Stimulated activated CD8-positive, alpha-beta memory T cell treated with anti-CD3 and anti-CD28 coated beads, Interleukin-15, amount 100 ng/mL, for 24 hours (primary cell): ENCODE measurements at places on chromosomes 4 and X.

DNA sequence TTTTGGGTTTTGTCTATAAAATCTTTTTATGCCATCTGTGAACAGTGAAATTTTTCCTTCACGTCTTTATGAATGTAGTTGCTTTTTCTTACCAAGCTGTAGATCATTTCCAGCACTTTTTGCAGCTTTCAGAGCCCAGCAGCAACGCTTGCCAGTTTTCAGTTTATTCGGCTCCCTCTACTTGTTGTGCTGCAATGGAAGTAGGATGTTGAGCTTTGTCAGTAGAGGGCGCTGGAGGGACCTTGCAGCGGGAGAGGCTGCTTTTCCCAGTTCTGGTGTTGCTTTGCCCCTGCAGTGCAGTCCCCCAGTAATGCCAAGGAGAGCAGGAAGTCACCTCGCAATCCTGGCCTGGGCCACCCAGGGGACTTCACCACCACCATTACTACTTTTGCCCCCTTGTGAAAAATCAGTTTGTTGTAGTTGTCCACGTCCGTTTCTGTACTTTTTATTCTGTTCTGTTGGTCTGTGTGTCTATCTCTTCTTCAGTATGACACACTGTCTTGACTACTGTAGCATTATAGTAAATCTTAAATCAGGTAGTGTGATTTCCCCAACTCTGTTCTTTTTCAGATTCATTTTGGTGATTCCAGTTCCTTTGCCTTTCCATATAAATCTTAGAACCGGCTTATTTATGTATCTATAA is 21.8 kb downstream of the CMC4 start:
- DNase-seq = no peak

DNA sequence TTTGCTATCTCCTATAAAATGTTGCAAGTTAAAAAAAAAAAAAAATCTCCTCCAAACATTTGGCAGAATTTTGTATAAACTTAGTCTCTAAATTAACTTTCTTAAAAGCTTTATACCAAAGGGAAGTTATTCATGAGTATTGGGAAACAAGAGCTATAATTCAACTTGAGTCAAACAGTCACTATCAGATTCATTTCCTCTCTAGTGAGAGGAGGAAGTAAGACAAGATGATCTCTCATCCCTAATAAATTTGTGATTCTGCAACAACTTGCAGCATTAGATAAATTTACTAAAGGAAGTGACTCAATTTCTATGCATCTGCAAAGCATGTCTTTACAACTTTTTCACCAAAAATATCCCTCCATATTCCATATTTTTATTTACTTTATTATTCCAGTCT is 135.4 kb upstream of the GNPDA2 start:
- no peak for DNase-seq

- DNase-seq = no peak
Measured at GRCh38 chr4:165834116-165834515, 38.9 kb upstream of the TLL1 start.

DNA sequence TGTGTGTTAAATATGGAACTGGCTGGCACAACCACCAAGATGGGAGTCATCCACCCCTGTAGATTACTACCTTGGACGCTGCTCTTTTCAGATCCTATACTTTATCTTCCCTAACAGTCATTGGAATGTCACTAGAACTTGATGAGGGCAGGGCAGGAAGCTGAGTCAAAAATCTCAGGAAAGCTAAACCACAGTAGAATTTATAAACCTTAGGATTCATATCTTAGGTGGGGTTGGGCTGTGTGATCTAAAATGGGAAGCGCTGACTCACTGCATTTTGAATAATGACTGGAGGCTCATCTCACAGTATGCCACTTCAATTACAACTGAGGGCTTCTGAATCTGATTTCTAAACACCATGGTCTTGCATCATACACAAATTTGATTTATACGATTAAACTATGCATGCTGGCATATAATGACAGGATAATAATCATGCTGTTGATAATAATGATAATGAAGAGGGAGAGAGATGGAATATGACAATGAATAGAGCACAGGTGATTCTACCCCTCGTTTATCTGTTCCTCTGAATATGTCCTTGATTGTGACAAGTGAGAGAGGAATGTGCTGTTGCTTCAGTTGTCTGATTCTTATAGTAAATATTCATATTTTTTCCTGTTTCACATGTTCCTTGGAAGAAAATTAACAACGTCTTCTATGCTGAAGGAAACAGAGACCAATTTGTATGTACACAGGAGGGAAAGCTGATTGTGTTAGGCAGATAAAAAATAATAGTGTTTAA is 270.3 kb upstream of the HS3ST1 start:
- DNase-seq = no peak

- DNase-seq = no peak
Measured at GRCh38 chr4:89295415-89295927, 12.1 kb downstream of the GPRIN3 start.

GRCh38 chrX:154804261-154804956 is 876 bp downstream of the MPP1 start:
- no peak for DNase-seq

DNA sequence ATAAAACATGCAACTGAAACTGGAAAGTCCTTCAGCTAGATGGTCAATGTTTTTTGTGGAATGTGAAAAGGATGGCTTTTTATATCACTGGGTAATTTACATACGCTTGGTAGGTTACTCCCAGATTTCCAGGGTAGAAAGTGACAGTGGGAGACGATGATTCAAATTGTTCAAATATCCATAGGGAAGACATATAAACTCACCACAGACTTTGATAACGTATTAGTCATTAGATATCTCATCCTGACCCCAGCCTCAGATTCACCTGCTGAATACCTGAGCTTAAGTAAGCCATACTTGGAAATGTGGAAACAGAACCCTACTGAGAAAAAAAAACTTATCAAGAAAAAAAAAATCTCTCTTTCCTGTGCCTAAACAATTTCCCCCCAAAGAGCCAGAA is 169.4 kb downstream of the ZNF674 start:
- no peak for DNase-seq

- no peak for DNase-seq
Measured at GRCh38 chr4:96145601-96146000, 305.7 kb downstream of the PDHA2 start.

DNA sequence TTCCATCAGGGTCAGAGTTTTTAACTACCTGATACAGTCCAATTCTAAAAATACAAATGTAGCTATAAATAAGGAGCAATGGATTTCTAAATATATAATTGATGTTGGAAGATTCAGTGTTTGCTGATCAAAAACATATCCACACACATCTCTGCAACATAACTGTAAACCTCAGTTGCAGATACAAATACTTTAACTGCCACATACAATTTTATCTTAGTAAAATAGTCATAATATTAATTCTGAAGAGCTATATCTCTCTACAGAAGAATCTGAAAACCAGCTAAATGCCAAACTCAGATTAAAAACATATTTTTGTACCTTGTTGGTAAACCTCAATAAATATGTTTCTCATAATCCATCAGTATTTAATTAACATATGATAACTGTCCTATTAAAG is 674.3 kb upstream of the INTU start:
- no peak for DNase-seq

GRCh38 chr4:109359040-109359646 is 56.7 kb upstream of the COL25A1 start:
- DNase-seq = no peak

GRCh38 chrX:53732797-53733196 is 46.3 kb upstream of the HUWE1 start:
- DNase-seq = no peak

DNA sequence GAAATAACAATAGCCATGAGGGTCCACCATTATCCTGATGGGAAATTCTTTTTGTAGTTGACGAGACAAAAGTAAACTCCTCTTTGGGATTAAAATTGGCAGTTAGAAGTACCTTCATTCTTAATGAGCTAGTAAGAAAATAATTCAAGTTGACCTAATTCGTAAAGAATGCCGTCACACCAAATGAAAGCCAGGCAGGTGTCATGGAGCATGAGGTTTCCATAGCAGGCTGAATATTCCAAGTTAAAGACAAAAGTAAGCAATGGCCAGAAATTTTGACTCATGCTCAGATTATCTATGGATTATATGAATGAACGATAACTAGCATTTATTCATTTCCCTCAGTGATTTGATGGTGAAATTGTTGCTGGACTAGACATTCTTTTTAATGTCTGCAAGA is 192.2 kb upstream of the FAT1 start:
- no peak for DNase-seq
